ENCODE measurements at places on chromosomes 4 and X. TPM values are rescaled to one million over a fixed set of nuclear protein-coding genes. Genes with fewer than 3 reads are reported as not detected.

DNA sequence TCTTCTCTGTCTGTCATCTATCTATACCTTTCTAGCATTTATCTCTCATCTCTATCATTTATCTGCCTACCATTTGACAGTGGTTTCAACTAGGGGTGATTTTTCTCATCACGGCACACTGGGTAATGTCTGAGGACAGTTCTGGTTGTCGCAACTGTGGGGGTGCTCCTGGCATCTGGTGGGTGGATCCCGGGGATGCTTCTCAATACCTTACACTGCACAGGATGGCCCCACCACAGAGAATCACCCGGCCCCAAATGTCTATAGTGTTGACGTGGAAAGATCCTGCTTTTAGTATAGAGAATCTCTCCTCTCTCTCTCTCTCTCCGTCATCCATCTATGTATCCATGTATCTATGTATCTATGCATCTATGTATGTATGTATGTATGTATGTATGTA lies 7.2 kb downstream of the P2RY8 start:
- no peak for DNase-seq

GRCh38 chrX:153644356-153645125 lies 2.5 kb upstream of the DUSP9 start:
- DNase-seq = no peak

The BLOC1S4 gene
- 34.9 TPM for total RNA-seq

GRCh38 chr4:79266136-79266535 lies 59.7 kb downstream of the NAA11 start:
- DNase-seq = no peak

The LPAR4 gene
- total RNA-seq = not detected

Measured in vagina (tissue), 2 donors.